ENCODE measurements at places on chromosomes 4 and X.

GRCh38 chr4:17082186-17082585 is 183.7 kb upstream of the LDB2 start:
- DNase-seq = no peak

- DNase-seq = no peak
Measured at GRCh38 chr4:97662133-97662532, 481.1 kb downstream of the STPG2 start.

DNA sequence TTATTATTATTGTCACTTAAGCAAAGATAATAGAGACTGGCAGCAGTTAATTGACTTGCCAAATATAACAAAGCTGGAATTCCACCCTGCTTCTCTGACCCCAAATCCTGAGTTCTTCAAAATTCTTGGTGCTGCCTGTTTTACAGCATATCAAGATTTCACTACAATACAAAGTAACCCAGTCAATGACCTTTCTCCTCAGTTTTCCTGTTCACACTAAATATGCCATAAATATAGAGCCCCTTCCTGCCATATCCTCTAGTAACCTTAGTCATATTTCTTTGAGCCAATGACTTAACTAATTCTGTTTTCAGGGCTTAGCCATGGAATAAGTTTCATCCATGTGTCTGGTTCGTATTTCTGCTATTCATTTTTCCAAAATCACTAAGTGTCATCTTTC is 315.3 kb upstream of the HS3ST1 start:
- DNase-seq = no peak

DNA sequence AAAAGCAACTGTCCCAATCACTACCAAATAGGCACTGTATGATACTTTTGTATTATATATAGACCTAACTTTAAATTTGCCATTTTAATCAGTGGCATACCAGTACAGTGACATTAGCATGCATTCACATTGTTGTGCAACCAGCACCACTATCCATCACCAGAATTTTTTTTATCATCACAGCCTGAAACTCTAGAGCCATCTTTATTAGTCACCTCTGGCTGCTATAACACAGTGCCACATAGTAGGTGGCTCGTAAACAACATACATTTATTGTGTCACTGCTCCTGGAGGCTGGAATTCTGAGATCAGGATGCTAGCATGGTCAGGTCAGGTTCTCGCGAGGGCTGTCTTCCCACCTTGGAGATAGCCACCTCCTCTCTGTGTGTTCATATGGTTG is 188.4 kb upstream of the GALNT7 start:
- DNase-seq = no peak

DNA sequence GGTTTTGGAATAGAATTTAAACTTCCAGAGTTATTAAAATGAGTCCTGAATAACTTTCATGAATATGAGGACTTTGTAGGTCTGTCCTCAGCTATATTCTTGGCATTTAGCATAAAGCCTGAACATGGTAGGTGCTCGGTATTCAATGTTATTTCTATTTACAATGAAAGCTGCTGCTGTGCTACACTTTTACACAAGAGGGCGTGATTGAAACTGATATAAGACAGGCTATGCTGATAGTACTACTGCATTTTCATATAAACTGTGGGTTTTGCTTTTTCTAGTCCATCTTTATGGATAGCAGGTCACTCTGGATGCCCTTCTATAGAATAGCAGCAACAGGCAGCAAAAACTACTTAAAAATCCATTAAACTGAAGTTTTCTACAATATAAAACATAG is 12.3 kb upstream of the GNPDA2 start:
- DNase-seq = no peak

DNA sequence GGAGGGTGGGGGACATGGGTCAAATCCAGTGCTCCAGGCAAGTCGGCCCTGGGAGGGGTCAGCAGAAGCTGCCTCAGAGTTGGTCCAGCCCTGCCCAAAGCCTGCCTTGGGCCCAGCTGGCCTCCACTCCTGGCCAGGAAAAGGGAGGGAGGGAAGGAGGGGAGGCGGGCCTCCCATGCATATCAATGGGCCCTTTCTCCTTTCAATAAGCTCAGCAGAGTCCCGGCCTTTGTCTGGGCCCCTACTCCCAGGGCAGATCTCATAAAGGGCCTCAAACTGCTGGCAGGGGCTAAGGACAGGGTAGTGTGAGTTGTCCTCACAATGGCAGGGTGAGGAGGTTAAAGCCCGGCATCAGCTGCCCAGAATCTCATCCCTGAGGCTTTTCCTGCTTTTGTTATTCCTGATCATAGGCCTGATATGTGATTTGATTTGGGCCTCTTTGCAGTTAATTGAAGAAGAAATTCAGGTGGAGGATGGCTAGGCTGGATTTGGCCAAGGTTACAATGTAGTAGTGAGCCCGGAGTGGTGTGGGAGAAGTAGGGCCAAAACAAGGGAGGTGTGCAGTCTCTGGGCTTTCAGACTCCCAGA is 121.1 kb upstream of the ATP6AP2 start:
- no peak for DNase-seq

GRCh38 chrX:55487143-55487542 is 2.5 kb downstream of the USP51 start:
- no peak for DNase-seq

DNA sequence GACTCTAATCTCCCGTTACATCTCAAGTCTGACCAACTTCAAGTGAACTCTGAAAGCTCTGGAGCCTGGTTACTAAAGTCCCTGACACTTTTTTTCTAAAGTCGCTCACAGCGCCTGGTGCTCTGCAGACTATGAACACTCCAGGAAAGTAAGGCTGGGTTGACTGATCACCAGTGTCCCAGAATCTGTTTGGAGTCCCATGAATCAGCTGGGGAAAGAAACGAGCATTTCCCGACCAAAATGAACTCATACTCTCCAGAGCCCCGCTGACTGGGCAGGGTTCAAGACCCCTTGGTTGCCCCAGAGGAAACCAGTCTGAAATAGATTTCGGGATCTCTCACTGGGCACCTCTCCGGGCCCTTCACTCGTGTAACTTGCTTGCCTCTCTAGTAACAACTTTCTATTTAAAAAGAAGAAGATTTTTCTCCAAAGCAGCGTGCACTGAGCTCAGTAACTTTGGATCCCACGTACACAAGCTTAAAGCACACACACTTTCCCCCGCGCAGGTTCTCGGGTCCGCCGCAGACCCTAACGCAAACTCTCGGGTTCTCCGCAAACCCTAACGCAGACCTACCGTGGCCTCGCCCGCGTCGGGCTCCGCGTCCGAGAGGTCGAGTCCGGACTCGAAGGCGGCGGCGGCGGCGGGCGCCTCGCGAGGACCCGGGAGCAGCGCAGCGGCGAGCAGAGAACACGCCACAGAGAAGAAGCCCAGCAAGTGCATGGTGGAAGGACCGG is 964 bp downstream of the VEGFC start:
- no peak for DNase-seq

DNA sequence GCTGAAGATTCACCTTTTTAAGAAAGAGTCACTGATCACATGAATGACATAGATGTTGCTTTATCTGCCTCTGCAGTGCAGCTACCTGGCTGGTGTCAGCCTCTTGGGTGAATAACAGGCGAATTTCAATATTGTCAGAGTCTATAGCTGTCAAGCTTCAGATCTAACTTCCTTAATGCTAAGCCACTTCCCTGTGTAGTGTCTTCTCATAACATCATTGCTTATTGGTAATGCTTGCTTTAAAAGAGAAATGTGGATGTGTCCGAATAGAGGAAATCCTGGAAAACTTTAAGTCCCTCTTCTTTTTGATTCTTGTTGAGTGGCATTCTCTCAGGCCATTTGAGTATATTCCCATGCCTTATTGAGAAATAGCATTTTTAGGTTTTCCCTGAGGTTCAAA is 7.3 kb upstream of the IGFBP7 start:
- DNase-seq = no peak

DNA sequence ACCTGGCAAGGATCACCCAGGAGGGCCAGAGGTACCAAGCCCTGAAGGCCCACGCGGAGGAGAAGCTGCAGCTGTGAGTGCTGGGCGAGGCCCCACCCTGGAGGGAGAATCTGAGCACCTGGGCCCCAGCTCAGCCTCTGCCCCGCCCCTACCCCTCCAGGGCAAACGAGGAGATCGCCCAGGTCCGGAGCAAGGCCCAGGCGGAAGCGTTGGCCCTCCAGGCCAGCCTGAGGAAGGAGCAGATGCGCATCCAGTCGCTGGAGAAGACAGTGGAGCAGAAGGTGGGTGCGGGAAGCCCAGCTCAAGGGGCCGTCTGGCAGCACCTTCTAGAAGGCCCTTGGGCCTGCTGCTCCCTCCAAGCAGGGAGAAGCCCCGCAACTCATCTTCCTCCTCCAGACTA is 23.2 kb downstream of the TACC3 start:
- no peak for DNase-seq

DNA sequence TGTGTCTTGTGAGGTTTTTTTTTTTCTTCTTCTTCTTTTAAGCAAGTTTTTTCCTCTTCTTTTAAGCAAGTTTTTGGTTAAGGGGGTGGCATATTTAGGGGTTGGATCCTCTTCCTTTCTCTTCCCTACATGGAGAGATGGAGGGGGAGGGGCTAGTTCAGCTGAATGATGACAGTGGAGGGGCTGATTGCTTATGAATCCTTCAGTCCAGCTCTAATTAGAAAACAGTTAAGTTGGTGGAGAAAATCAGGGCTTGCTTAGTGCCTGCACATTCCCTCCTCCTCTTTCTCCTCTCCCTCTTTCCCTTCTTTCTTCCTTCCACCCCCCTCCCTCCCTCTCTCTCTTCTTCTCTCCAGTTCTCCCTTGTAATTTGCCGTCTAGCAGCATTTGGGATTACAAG is 4.4 kb upstream of the HAND2 start:
- no peak for DNase-seq

GRCh38 chr4:48546336-48546735 is 56.3 kb downstream of the ZAR1 start:
- no peak for DNase-seq

DNA sequence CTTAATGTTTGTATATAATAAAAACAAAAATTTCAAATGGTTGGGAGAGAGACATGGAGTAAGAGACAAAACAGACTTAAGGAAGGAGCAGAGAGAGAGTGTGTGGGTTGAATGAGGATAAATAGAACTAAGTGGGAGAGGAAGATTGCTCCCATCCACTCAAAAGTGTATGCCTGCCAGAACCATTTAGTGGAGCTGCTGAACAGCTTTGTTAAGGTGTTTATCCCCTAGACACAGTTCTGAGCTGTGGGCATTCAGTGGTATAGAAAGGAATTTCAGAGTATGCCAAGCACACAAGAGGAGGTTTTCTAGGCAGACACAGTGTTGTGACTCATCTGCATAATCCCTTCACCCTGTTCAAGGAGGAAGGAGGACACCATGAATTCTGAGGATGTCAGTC is 508.6 kb upstream of the EPHA5 start:
- no peak for DNase-seq

DNA sequence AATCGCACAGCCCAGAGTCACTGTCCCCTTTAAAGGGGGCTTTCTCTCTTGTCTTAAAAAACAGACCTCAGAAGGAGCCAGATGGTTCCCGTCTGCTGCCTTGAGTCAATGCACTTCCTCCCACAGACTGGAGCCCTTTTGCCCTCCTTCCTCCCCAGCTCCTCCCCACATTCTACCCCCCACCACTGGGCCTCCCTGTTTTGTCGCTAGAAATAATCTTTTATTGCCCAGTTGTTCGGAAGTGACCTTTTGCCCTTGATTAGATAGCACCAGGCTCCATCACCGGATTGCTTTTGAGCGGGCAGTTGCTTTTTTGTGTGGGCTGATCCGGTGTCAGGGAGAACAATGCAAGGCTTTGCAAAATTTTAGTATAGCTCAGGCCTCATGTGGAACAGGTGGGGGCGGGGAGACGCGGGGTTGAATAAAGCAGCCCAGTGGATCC is 47.7 kb downstream of the SPRY1 start:
- no peak for DNase-seq

DNA sequence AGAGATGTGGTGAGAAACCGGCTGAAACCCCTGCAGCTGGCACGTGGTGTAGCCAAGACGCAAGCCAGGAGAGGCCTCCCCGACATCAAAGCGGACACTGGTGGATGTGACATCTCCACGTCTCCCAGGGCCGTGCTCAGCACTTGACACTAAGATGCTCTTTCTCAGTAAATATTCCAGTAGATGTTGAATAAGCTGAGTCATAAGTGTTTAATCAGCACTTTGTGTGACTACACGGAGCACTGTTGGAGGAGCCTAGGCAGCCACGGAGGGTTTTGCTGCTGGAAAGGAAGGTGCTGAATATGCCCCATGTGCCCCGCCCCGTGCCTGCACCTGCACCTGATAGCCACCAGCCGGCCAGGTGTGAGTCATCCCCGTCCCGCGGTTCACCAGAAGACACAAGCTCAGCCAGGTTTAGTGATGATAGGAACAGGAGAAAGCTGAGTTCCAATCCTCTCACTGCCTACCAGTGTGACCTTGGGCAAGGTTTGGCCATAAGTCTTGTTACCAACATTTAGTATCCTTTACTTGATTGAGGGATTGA is 29.0 kb upstream of the C4orf50 start:
- no peak for DNase-seq

DNA sequence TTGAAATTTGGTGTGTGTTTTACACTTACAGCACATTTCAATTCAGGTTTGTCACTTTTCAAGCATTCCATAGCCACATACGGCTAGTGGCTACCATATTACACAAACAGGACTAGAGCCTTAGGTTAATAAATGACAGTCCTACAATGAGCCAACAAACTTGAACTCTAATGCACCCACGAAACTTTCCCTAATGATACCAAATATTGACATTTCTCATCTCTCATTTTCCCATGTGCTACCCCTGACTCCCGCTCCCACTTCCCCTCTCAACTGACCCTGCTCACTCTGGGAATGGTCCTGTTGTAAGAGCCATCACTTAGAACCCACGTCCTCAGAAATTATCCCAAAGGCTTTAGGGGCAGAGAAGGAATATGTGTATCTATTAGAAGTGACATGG is 4.9 kb upstream of the TLR10 start:
- DNase-seq = no peak

Data from left forelimb (tissue), 1 donor.